ENCODE measurements at places on chromosomes 12 and 14.
A peak's percentile ranks its signal among the peaks of the same experiment; 100 is the strongest.

- no peak for DNase-seq
Measured at GRCh38 chr14:66804141-66804540, 296.2 kb downstream of the GPHN start.

- no peak for DNase-seq
Measured at GRCh38 chr14:82046512-82047226, 513.0 kb upstream of the SEL1L start.

GRCh38 chr12:113278141-113278540 lies 56.8 kb downstream of the SLC8B1 start:
- DNase-seq: peak; percentile 48

DNA sequence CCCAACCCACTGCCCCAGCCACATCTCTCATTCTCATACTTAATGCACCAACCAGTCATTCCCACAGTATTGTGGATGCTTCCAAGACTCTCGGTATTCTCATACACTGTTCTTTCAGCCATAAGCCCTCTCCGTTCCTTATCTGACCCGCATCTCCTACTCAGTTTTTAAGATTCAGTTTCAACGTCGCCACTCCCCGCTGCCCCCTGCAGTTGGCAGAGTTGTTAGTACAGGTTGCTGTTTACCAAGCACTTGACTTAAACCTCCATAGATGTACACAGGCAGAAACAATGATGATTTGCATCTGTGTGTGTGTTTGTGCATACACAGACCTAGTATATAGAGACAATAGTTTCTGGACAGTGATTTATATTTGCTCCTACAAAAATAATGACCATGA lies 40.2 kb downstream of the PAH start:
- no peak for DNase-seq

DNA sequence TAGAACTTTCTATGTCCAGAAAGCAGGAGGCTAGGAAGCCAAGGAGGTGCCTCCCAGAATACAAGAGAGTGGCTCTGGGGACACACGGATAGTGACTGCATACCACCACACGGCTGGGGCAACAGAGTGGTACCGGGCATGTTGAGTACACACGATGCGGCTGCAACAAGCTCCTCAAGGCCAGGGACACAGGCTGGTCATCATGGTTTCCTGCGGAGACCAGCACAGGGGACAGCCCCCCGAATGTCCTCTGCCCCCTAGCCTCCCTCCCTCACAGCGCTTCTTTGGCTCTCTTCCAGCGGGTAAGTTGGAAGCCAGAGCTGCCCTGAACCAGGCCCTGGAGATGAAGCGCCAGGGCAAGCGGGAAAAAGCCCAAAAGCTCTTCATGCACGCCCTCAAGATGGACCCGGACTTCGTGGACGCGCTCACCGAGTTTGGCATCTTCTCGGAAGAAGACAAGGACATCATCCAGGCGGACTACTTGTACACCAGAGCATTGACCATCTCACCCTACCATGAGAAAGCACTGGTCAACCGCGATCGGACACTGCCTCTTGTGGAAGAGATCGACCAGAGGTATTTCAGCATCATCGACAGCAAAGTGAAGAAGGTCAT lies 3.1 kb downstream of the FICD start:
- no peak for DNase-seq

GRCh38 chr12:57138526-57139272 lies 8.7 kb downstream of the LRP1-AS start:
- no peak for DNase-seq

GRCh38 chr14:47843236-47843635 lies 167.8 kb upstream of the MDGA2 start:
- DNase-seq: no peak

DNA sequence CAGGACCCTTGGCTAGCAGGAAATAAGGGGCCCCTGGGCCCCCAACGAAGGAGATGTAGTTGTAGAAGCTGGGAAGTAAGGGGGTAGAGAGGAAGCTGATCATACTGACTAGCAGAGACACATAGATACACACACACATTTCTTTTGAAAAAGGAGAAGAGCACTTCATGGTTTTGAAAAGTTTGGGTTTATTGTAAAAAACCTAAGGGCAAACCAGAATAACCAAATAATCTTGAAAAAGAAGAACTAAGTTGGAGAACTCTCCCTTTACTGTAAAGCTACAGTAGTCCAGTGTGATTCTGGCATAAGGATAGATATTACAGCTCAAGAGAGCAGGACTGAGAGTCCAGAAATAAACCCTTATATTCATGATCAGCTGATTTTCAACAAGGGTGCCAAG lies 5.8 kb upstream of the HCAR3 start:
- no peak for DNase-seq

GRCh38 chr12:44015333-44015941 lies 179.6 kb downstream of the TMEM117 start:
- no peak for DNase-seq

- no peak for DNase-seq
Measured at GRCh38 chr12:77179515-77179914, 114.1 kb upstream of the E2F7 start.

- peak; percentile 35 for DNase-seq
Measured at GRCh38 chr14:54794796-54795195, 107.8 kb downstream of the GCH1 start.

DNA sequence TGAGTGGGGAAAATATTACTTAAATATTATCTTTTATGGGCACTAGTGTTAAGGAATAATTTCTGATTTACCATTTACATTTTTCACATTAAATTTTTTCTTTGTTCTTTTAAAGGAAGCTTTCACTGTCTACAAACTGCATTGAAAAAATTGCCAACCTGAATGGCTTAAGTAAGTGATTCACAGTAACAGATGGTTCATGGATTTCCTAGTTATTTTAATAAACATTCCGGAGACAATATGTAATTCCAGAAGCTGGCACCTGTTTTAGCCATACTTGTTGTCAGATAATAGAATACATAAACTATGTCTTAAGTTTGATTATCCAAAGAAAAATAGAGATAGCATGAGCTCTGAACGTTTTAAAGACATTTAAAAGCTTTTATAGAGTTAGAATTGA lies 17.1 kb downstream of the DNAL1 start:
- no peak for DNase-seq

DNA sequence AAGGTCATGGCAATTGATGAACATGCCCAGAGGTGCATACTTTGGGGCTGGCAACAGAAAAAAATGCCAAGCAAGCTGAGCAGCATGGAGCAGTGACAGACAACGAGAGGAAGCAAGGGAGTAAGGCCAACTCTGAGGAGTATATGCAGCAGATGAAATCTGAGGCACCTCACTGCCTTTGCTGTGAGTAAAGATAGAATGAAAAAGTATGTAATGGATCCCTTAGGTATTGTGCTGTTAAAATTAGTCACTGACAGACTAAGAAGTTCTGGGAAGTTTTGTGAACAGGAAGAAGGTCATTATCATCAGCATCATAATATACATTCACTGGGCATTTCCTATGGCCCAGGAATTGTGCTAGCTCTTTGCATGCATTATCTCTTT lies 269.9 kb downstream of the DUSP6 start:
- no peak for DNase-seq

DNA sequence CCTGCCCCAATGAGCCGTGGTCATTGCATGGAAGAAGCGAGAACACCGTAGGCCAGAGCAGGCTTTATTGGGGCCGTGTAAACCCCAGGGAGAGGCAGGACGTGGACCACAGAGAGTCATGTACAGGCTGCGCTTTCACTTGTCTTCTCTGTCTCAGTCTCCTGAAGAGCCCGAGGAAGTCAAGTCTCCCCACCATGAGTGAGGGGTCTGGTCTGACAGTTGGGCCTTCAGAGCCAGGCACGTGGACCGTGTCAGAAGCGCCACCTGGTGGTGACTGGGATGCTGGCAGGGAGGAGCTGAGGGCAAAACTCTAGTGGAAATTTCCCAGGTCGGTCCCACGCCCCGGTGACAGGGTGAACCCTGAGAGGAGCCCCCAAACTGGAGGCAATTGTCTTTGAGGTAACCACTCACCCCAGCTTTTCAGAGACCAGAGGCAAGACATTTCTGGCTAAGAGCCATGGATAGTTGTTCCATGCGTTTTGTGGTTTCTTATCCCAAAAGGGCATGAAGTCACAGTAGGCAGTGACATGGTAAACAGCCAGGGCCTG lies 17.4 kb downstream of the RPS6KL1 start:
- peak; percentile 76 for DNase-seq

DNA sequence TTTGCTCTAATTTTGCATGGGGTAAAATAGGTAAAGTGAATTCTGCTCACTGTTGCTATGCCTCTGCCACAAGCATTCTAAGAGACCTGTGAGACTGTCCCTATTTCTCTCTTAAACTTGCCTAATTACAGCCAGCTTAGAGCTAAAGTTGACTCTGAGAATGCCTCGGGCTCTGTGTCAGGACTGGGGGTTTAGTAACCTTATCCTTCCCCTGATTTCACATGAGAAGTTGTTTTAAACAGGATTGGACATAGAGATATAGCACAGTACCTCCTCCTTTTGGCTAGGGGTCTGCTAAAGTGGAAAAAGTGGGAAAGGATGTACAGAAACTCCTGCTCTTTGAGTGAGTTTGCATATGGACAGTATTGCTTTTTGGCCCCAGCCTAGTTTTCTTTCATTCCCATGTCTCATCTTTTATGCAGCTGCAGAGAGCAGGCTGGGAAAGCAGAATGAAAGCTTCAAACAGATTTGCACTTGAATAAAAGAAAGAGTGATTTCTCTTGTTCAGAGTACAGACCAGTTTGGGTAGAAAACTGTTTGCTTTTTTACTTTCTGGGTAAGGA lies 122.0 kb downstream of the RAD51B start:
- DNase-seq: peak; percentile 71

GRCh38 chr14:72463291-72463866 lies 430.5 kb downstream of the DPF3 start:
- peak; percentile 88 for DNase-seq

DNA sequence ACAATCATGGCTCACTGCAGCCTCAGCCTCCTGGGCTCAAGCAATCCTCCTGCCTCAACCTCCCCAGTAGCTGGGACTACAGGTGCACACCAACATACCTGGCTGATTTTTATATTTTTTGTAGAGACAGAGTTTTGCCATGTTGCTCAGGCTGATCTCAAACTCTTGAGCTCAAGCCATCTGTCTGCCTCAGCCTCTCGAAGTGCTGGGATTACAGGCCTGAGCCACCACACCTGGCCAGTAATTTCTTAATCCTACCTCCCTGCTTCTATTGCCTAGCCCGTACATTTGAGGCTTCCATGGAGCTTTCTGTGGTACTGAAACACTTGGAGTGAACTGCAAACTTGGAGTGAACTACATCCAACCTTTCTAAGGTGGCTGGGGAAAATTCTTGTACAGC lies 20.7 kb downstream of the SLC35E3 start:
- DNase-seq: no peak

- DNase-seq: no peak
Measured at GRCh38 chr14:61898568-61898967, 136.3 kb downstream of the SNAPC1 start.

DNA sequence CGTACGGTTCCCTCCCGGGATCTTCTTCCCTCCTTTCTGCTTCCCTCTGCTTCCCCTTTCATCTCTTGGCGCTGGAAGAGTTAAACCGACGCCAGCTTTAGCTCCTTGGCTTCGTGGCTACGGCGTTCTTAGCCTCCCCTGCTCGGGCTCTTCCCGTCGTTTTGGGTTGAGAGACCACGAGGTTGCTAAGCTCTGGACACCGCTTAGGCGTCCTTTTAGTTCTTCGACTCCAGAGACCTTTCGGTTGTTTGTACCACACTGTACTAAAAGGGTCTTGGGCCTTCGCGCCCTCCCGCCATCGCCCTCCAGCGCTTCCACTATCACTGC lies 545 bp downstream of the CPSF2 start:
- DNase-seq: peak; percentile 74

Data from islet precursor cell (in vitro differentiated cells).